ENCODE measurements at places on chromosomes 2 and 18. TPM values are rescaled to one million over a fixed set of nuclear protein-coding genes. Genes with fewer than 3 reads are reported as not detected.

DNA sequence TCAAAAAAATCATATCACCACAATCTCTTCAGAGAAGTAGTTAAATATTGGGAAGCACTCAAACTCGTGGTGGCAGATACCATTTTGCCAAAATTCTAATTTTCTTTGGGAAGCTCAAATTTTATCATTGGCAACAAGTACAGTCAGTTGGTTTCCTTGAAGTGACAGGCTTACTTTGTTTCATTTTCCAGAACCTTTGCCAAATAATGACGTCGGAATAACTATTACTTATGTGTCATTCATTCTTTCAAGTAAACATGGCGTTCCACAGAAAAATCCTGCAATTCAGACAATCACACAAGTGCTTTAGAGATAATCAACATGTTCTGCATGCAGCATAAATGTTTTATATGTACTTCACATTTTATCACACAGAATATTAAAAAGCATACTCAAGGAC, 5.4 kb downstream of the TTLL4 start:
- DNase-seq: no peak

DNA sequence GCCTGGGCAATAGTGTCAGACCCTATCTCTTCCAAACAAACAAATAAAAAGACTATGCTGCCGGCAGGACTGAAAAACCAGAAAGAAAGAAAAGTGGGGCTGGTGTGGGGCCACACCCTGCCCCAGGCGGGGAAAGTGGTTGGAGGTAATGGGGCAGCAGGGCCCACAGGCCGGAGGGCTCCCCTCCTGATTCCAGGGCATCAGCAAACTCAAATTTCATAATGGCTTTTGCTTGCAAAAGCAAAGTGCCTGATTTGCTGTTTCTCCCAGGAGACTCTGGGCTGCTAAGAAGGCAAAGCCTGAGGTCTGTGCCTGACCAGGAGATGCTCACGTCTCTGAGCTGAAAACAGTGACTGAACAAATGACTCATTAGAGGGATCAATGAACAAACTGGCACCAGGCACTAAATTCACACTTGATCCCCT, 121.9 kb downstream of the HDAC4 start:
- DNase-seq: no peak

The ELP2 gene
- total RNA-seq: 68.8 TPM

- DNase-seq: no peak
These were observed 1.1 kb downstream of the KCNJ3 start for GRCh38 chr2:154699575-154699930.

The ST8SIA5 gene
- 1.2 TPM for total RNA-seq

DNA sequence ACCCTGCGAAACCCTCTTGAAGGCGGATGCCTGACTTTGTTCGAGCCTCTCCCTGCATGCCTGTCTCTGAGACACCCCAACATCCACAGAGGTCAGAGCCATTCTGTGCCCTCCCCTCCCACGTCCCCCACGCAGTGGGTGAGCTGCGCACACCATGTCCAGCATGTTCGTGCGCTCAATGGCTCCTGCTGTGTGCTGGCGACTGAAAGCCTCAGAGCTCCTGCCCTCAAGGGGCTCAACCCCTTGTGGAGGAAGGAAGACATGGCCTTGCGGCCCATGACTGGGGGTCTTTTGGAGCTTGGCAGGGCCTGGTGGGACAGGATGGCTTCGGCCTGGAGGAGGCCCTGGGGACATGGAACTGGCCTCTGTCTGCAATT, 45.7 kb downstream of the ANKMY1 start:
- no peak for DNase-seq

The GKN1 gene
- not detected for total RNA-seq

The ANKAR gene
- total RNA-seq: 25.0 TPM

- no peak for DNase-seq
These were observed 6.6 kb downstream of the GALNT5 start for GRCh38 chr2:157264099-157264498.

GRCh38 chr2:238887616-238888015, 39.7 kb downstream of the TWIST2 start:
- DNase-seq: no peak

- no peak for DNase-seq
These were observed 174.6 kb upstream of the ALPP start for GRCh38 chr2:232203936-232204335.

DNA sequence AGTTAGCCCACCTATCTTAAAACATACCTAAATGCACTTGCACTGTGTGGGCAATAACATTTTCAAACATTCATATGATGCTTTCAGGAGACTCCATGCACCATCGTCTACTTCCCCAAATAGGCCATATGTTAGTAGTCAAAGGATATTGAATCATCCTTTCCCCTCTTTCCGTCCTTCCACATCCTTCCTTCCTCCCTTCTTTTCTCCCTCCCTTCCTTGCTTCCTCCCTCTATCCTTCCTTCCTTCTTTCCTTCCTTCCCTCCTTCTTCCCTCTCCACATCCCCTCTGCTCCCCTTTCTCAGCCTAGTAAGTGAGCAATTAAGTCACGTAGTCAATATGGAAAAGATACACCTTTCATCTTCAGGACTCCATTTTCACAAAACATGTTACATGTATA, 73.8 kb downstream of the ZEB2 start:
- DNase-seq: no peak

The CD28 gene
- 0.20 TPM for total RNA-seq

DNA sequence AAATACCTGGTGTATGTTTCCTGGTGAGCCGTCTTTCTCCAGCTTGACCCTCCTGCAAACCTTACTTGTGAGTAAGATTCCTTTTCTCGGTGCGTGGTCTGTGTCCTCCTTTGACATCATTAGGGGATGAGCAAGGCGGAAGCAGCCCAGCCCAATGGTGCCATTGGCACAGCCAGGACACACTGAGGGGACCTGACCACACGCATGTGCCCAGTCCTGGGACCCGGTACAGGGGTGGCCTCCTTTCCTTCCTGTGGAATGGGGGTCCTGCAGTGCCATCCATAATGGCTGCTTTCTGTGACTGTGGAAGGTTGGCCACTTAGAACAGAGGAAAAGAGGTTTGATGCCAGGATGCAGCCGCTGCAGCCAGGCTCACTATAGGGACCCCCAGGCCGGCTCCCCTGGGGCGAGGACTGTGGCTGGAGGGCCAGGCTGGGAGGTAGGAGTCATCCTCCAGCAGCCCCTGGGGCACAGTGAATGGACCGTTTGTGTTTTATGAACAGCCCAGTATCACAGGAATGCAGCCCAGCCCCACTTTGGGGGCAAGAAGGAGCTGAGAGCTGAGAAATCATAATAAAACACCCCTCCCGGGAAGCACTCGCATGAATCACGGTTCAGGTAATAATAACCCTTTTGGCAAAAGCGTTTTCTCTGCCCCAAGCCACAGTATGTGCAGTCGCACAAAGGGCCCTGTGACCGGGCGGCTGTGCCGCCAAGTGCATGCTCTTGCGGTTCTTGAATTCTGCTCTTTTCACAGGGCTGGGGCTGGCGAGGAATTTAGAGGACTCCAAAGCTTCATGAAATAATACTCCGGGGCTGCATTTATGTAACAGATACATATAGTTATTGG, 73.2 kb downstream of the ASB1 start:
- DNase-seq: no peak

- DNase-seq: no peak
These were observed at the start of gene MYOM1 for GRCh38 chr18:3219631-3220335. Gene MYOM1, minus strand, starts transcription at chr18:3219968. Its CDS starts 4,745 bp downstream, at chr18:3215223.

The IL18RAP gene
- 1.6 TPM for total RNA-seq

DNA sequence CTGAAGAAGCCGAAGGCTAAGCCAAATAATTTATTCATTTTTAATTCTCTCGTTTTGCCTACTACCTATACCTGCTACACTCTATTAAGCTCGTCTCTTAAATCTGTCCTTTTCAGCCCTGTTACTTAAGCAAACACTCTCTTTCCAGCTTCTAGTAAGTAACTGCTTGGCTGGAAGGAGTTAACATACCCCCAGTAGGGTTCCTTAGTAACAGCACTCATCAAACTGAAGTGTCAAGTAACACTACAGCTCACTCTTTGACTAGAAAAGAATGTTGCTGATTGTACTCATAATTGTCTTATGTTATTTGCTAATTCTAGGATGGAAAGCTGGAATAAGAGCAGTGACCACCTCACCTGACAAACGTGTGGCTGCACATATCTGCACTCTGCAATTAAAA, 120.0 kb upstream of the SCN7A start:
- DNase-seq: no peak

The RPRM gene
- total RNA-seq: 2.4 TPM

DNA sequence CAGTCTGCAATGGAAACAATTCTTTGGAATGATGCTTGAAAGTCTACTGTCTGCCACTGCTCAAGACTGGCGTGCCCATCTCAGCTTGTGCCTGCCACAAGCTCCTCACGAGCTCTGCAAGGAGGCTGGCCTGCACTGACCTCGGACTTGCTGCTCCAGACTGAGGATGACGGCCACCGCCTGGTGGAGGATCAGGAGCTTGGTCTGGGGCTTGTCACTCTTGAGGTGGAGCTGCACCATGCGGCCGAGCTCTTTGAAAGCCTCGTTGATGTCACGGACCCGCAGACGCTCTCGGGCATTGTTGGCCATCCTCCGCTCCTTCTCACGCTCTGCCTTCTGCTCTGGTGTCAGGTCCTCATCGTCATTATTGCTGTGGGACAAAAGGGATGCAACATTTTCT, 269.4 kb upstream of the CCDC68 start:
- DNase-seq: no peak

The MC5R gene
- not detected for total RNA-seq

The ADGRF3 gene
- total RNA-seq: not detected

- no peak for DNase-seq
These were observed 684.8 kb downstream of the SOCS6 start for GRCh38 chr18:70973626-70974025.

DNA sequence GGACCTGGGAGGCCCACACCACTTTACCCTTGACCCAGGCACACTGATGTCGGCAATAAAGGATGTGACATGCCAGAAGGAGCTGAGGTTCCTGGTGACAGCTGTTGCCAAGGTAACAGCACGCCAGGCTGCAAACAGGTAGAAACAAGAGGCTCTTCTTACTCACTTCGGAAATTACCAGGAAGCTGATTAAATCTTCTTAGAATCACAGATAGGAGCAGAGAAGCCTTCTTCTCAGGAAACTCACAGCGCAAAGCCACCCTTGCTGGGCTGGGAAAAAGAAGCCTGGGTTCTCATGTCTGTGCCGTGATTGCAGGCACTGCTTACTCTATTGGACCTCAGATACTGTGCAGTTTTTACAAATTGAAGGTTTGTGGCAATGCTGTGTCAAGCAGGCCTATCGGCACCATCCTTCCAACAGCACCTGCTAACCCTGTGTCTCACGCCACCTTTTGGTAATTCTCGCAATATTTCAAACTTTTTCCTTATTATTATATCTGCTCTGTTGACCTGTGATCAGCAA, 61.0 kb upstream of the TAF1B start:
- no peak for DNase-seq

The MTHFD2 gene
- total RNA-seq: 26.9 TPM

DNA sequence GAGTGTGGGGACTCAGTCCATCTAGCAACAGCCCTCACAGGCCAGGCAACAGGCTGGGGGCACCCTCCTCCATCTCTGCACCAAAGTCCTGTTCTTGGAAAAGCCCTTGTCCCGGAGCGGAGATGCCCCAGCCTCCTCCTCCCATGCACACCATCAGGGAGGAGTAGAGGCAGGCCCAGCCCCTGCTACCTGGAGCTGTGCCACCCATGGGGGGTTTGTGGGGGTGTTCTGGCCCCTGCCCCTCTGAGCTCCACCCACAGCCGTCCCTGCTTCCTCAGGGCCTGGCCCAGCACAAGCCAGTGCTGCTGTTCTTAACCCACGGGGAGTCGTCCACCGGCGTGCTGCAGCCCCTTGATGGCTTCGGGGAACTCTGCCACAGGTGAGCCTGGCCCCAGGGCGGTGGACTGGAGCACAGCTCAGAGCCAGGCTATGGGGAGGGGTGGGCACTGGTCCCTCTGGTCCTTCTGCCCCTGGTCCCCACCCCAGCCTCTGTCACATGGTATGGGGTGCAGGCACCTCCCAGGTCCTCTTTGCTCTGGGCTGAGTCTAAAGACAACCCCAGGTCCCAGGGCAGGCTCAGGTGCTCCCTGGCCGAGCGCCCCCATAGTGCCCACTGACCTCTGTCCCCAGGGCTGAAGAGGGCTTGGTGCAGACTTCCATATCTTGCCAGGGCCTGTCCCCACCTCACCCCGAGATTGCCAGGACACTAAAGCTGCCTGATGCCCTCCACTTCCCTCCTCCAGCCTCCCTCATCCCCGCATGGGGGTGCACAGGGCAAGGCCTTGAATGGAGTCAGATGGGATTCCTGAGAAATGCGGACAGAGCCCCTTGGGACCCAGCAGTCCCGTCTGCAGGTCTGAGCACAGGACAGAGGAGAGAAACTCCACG, 2.7 kb downstream of the AGXT start:
- DNase-seq: no peak

GRCh38 chr2:131154071-131154531, 49.0 kb downstream of the PLEKHB2 start:
- DNase-seq: peak; percentile 60

The SERPINB13 gene
- not detected for total RNA-seq

DNA sequence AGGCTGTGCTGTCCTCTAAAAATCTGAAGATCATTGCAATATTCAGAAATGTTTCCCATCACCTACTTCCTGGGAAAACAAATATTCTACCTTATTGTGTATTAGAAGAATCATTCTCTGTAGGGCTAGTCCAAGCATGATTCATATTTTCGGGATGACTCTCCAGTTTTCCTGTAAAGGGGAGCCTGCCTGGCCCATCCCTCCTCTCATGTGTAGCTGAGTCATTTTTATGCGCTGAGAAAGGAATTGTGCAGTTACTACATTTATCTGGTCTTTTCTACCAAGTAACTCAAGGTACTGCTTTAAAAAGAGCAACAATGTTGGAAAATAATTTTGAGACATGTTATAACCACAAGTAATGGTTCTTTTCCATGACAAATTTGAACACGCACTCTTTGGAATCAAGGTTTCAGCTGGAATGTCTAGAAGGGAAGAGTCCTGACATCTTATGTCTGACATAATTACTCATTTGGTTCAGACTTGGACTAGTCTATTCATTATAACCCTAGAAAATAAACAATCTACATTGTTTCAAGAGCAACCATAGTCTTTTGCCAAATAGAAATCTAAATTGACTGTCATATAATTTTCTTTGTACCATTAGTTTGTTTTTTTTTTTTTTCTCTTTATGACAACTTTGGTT, 6.6 kb downstream of the DSG3 start:
- no peak for DNase-seq

- no peak for DNase-seq
These were observed 3.0 kb downstream of the ZDBF2 start for GRCh38 chr2:206277503-206277902.

The IL1RL2 gene
- 3.3 TPM for total RNA-seq

DNA sequence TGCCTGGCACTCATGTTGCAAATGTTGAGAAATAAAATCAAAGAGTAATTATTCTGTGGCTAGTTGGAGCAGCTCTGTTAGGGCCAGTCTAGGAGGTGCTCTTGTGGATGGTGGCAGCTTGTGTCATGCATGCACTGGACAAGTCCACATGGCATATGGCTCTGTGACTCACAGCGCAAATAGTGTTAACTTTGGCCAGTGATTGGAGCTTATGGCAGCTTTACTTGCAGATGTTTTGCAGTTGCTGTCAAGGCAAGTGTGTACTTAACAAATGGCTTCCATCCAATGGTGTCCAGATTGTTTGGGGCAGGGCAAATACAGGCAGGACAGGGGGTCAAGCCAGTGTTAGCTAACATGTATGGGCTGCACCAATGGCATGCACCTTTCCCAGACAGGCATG, 26.1 kb upstream of the TMX3 start:
- no peak for DNase-seq

The MFSD6 gene
- 179 TPM for total RNA-seq

All from thyroid gland (tissue), 4 donors.